Activated CD8-positive, alpha-beta T cell treated with anti-CD3 and anti-CD28 coated beads for 36 hours (primary cell): ENCODE measurements at places on chromosomes 3 and 15.

- no peaks in the 10 kb centered on the region for H3K4me1 ChIP-seq
- no peak for DNase-seq
- no peaks in the 10 kb centered on the region for H3K36me3 ChIP-seq
- no peak overlapping the region for H3K4me3 ChIP-seq
Measured at GRCh38 chr3:73966733-73967132, 342.0 kb upstream of the PDZRN3 start.

- peak within 1 kb of the TSS; percentile 58 for H3K4me3 ChIP-seq
- H3K36me3 ChIP-seq, result no peaks in the 10 kb centered on the region
- no peaks in the 10 kb centered on the region for H3K4me1 ChIP-seq
- H3K27me3 ChIP-seq, result peaks cover 24% of the 10 kb centered on the region
- DNase-seq, result peak; percentile 45
- H3K27ac ChIP-seq, result no peak within 1 kb of the TSS
Measured at GRCh38 chr15:40282869-40283614, at the start of gene ANKRD63. Gene ANKRD63 (minus strand): TSS chr15:40283064. CDS start chr15:40282586, 478 bp downstream.

DNA sequence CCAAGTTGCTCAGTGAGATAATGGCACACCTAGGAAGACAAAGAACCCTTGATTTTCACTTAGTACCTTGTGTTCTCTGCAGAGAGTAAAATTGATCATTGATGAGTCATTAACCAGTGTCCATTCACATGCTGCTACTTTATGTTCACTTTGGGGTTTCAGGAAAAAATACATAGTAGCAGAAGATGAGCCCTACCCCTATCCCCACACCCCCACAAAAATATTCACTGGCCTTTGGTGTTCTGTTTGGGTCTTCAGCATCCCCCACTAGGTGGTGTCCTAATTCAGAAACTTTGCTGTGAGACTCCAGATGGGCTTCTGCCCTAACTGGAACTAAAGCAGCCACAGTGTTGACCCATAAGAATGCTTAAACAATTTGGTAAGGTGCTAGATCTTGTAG is 178.8 kb downstream of the KLHL25 start:
- H3K4me1 ChIP-seq, result peaks cover 37% of the 10 kb centered on the region
- H3K4me3 ChIP-seq, result no peak overlapping the region
- peaks cover 4% of the 10 kb centered on the region for H3K36me3 ChIP-seq
- peak; percentile 44 for DNase-seq
- no peaks in the 10 kb centered on the region for H3K27me3 ChIP-seq
- no peak overlapping the region for H3K27ac ChIP-seq

DNA sequence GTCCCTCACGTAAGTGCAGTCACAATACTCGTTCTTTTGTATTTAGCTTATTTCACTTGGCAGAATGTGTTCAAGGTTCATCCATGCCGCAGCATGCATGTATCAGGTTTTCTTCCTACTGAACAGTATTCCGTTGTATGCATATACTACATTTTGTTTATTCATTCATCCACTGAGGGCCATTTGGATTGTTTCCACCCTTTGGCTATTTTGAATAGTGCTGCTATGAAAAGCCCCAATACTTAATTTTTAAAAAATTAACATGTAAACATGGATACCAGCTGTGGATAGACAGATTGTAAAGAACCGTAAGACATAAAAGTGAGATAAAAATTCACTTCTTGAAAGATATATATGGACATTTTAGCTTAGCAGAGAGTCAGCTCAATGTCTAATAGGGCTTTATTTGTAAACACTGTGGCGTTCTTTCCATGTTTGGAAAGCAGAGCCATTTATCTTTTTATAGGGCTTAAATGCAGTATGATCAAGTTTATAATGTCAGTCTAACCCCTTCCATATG is 115.9 kb downstream of the VPS8 start:
- no peak overlapping the region for H3K4me3 ChIP-seq
- no peak overlapping the region for H3K27ac ChIP-seq
- DNase-seq, result no peak
- H3K4me1 ChIP-seq, result no peaks in the 10 kb centered on the region

- H3K4me1 ChIP-seq, result peaks cover 14% of the 10 kb centered on the region
- no peaks in the 10 kb centered on the region for H3K27me3 ChIP-seq
- H3K36me3 ChIP-seq, result peaks cover 1% of the 10 kb centered on the region
- H3K4me3 ChIP-seq, result peak overlapping the region; percentile 63
- DNase-seq, result no peak
- peak overlapping the region; percentile 75 for H3K27ac ChIP-seq
Measured at GRCh38 chr15:45167631-45168205, 20.0 kb downstream of the SHF start.

GRCh38 chr3:195823280-195823679 is 11.6 kb upstream of the MUC4 start:
- no peaks in the 10 kb centered on the region for H3K4me1 ChIP-seq
- H3K4me3 ChIP-seq, result no peak overlapping the region
- peaks cover 3% of the 10 kb centered on the region for H3K27me3 ChIP-seq
- H3K36me3 ChIP-seq, result no peaks in the 10 kb centered on the region
- DNase-seq, result no peak
- H3K27ac ChIP-seq, result no peak overlapping the region

- no peak overlapping the region for H3K4me3 ChIP-seq
- H3K4me1 ChIP-seq, result no peaks in the 10 kb centered on the region
- H3K27ac ChIP-seq, result no peak overlapping the region
- no peak for DNase-seq
- H3K36me3 ChIP-seq, result no peaks in the 10 kb centered on the region
- peaks cover 5% of the 10 kb centered on the region for H3K27me3 ChIP-seq
Measured at GRCh38 chr15:61327019-61327631, 98.0 kb upstream of the RORA start.

DNA sequence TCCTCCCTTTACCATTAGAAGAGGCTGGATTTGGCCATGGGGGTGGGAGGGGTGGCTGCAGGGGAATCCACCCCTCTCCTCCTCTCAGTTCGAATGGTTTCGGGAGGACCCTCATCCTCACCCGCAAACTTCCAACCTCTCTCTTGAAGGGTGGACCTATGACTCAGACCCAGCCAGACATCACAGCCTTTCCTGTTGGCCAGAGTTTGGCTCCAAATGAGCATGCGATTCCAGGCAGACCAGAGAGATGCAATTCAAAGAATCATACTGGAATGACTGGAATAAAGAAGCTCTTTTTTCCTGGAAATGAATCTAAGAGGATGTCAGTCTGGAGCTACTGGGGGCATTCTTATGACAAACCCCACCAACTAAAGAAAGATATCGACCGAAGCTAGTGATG is 516.7 kb upstream of the MDFIC2 start:
- no peaks in the 10 kb centered on the region for H3K27me3 ChIP-seq
- no peaks in the 10 kb centered on the region for H3K36me3 ChIP-seq
- H3K27ac ChIP-seq, result no peak overlapping the region
- H3K4me1 ChIP-seq, result no peaks in the 10 kb centered on the region

DNA sequence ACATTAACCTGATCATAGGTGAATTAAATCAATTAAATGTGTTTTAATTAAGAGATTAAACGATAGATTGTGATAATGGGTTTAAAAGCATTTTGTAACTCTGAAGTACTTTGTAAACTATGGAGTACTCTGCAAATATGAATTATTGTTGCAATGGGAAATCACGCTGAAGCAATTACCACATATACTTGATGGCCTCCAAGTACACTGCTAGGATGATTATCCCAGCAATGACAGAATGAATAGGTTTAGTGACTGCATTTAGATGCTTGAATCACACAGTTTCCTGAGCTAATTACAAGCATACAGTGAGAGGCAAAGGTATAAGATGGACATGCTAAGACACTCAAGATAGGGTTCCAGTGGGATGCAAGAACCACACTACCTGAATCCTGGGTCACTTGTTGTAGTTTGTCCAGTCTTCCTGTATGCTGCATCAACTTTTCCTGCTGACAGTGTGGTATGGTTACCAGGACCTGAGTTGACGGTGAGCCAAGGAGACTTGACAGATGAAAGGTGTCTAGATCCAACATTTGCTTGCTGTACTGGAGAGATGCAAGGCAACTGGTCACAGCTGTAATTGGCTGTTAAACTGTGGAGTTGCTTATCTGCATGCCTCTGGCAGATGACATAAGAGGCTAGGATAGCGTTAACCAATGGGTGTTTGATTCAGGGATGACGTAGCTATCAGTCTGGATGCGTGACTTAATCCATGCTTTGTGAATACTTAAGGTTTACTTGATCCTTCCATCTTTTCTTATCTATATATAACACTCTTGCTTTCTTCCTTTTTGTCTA is 38.0 kb downstream of the RNF13 start:
- peaks cover 41% of the 10 kb centered on the region for H3K36me3 ChIP-seq
- DNase-seq, result no peak
- no peak overlapping the region for H3K27ac ChIP-seq
- H3K27me3 ChIP-seq, result no peaks in the 10 kb centered on the region
- H3K4me1 ChIP-seq, result peaks cover 8% of the 10 kb centered on the region

GRCh38 chr3:45455040-45455439 is 66.7 kb downstream of the LARS2 start:
- no peak overlapping the region for H3K27ac ChIP-seq
- H3K27me3 ChIP-seq, result no peaks in the 10 kb centered on the region
- peaks cover 34% of the 10 kb centered on the region for H3K36me3 ChIP-seq
- H3K4me3 ChIP-seq, result no peak overlapping the region

GRCh38 chr3:157793745-157794144 is 290.5 kb upstream of the VEPH1 start:
- DNase-seq, result no peak
- H3K4me3 ChIP-seq, result no peak overlapping the region
- H3K27ac ChIP-seq, result no peak overlapping the region
- peaks cover 2% of the 10 kb centered on the region for H3K27me3 ChIP-seq

DNA sequence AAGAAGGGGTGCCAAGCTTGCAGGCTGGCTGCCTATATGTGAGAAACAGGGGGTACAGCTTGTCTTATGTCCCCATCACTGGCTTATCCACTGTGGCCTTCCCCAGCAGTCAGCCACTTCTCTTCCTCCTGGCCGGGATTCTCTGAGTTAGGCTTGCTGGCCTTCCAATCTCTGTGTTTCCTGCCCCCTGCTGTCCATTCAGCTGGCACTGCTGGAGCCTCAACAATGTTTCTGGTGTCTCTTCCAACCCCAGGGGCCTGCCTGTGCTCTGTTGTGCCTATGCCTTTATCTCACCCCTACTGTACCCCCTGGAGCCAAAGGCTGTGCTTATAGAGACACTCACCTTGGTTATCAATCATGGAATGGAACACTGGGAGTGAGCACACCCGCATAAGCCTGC is 36.5 kb downstream of the ANAPC13 start:
- H3K4me1 ChIP-seq, result no peaks in the 10 kb centered on the region
- DNase-seq, result peak; percentile 12

GRCh38 chr3:7074217-7074616 is 213.3 kb downstream of the GRM7 start:
- no peak for DNase-seq
- no peak overlapping the region for H3K27ac ChIP-seq
- H3K4me1 ChIP-seq, result no peaks in the 10 kb centered on the region
- no peaks in the 10 kb centered on the region for H3K36me3 ChIP-seq
- no peaks in the 10 kb centered on the region for H3K27me3 ChIP-seq

DNA sequence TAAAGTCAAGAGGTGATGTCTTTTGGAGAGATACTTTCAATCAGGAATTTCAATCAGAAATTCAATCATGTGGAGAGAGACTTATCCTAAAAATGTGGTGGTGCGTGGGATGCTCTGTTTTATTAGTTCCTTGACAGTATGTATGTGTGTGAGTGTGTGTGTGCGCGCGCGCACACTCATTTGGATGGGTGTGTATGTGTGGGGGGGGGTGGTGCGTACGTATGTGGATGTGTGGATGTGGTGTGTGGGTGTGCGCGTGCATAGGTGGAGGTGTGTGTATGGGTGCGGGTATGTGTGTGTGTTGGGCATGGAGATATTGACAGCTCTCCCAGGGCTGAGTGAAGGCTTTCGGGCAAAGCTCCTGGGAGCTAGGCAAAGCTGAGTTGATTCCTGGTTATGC is 2.4 kb downstream of the ADIPOQ start:
- peaks cover 9% of the 10 kb centered on the region for H3K27me3 ChIP-seq
- H3K27ac ChIP-seq, result no peak overlapping the region
- DNase-seq, result no peak
- H3K36me3 ChIP-seq, result no peaks in the 10 kb centered on the region
- no peak overlapping the region for H3K4me3 ChIP-seq
- H3K4me1 ChIP-seq, result peaks cover 4% of the 10 kb centered on the region

DNA sequence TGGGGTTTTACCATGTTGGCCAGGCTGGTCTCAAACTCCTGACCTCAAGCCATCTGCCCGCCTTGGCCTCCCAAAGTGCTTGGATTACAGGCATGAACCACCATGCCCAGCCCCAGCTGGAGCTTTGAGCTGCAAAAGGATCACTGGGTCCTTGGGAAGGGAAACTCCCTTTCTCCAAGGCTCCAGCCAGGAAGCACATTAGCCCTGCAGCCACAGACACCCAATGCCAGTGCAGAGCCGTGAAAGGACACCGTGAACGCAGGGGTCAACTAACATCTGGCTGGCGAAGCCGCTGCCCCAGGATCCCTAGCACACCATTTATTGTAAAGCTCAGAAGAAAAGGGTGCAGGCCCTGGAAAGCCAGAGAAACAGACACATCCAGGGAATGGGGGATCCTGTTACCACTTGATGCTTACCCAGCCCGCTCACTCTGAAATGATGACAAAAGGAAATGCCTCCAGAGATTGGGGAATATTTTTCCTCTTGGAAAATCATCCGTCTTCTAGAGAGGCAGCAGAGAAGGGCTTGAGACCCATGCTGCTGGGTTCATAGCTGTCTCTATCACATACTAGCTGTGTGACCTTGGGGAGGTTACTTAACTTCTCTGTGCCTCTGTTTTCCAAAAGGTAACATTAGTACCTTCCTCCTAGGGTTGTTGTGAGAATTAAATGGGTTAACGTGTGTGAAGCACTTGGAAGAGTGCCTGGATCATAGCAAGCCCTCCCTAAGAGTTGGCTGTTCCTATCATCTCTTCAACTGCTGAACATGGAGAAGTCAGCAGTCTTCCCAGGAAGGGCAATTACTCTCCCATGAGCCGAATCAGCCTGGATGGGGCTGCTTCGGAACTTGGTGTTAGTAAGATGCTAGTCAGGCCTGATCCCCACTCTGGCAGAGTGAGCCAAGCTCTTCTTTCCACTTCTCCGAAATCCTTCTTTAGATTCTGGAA is 40.8 kb downstream of the LMCD1 start:
- H3K36me3 ChIP-seq, result no peaks in the 10 kb centered on the region
- no peak overlapping the region for H3K4me3 ChIP-seq
- no peaks in the 10 kb centered on the region for H3K4me1 ChIP-seq
- H3K27ac ChIP-seq, result no peak overlapping the region
- no peak for DNase-seq

DNA sequence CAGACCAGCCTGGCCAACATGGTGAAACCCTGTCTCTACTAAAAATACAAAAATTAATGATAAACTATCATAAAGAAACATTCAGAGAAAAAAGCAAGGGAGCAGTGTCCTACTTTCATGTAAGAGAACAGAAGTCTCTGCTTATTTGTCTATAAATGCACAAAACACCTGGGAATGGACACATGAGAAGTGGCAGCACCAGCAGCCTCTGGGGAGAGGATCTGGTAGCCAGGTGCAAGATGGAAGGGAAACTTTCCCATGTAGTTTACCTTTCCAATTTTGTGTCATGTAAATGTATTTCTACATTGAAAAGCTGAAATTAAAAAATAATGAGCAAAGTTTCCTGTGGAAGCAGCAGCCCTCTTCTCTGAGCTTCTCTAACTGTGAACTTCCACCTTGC is 18.8 kb downstream of the SCAP start:
- no peak overlapping the region for H3K4me3 ChIP-seq
- H3K27ac ChIP-seq, result no peak overlapping the region
- H3K27me3 ChIP-seq, result no peaks in the 10 kb centered on the region

- no peak overlapping the region for H3K27ac ChIP-seq
- H3K4me1 ChIP-seq, result no peaks in the 10 kb centered on the region
Measured at GRCh38 chr15:87219650-87220615, 1036.6 kb downstream of the NTRK3 start.

GRCh38 chr3:154062513-154062912 is 58.7 kb upstream of the ARHGEF26 start:
- no peaks in the 10 kb centered on the region for H3K4me1 ChIP-seq
- no peaks in the 10 kb centered on the region for H3K36me3 ChIP-seq
- H3K4me3 ChIP-seq, result no peak overlapping the region
- no peak overlapping the region for H3K27ac ChIP-seq
- no peak for DNase-seq
- no peaks in the 10 kb centered on the region for H3K27me3 ChIP-seq
